ENCODE measurements at places on chromosomes 16 and 17.

DNA sequence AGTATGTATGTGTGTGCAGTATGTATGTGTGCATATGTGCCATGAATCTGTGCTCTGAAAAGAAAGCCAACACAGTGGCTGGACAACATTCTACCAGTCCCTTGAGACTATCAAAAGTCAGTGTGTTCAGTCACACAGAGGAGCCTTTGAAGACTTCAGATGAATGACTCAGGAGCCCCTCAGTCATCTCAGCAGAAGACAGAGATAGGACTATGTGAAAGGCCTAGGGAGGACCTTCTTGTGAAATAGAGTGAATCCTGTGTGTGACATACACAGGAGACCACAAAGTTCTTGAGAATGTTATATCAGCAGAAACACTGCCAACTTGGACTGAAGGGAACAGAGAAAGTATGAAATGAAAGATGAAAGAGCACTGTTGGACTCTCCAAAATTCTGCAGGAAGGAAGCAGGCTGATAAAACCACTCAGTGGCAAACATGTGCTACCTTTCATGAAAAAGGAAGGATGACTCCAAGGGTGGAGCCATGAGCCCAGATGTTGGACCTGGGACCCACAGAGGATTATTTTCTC, 108.4 kb downstream of the METRNL start:
- DNase-seq, result no peak

- no peak for DNase-seq
Measured at GRCh38 chr16:27843800-27844199, 219.7 kb downstream of the GSG1L start.

- DNase-seq, result no peak
Measured at GRCh38 chr16:79451196-79451816, 149.2 kb downstream of the MAF start.

- no peak for DNase-seq
Measured at GRCh38 chr16:23494188-23494587, 16.1 kb downstream of the GGA2 start.

- DNase-seq, result no peak
Measured at GRCh38 chr17:35790841-35791240, 4.6 kb downstream of the MMP28 start.

DNA sequence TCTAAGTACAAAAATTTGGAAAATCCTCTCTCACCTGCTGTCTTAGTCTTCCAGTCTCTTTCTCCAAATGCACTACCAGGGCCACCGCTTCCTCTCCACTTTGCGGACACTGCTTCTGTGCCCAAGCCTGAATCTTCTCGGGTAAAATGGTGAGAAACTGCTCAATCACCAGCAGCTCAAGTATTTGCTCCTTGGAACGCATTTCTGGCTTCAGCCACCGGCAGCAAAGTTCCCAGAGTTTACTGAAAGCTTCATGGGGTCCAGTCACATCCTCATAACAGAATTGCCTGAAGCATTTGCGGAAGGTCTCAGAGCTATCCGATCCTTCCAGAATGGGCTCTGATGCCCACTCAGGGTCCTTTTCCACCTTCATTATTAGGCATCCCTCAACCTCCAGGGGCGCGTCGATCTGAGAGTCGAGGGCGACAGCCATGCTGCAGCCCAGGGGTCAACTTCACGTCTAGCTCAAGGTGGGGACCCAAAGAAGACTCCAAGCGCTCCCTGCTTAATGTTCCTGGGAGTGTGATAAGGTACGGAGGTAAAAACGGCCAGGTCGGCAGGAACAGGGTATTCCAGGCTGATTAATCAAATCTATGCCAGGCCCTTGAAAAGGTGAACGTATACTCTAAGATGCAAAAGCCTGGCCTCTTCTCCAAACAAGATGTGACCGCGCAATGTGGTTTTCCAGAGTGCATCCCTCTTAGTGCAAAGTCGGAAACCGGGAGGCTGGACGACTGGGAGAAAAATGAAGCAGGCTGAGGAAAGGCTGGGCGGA, 763 bp downstream of the ZKSCAN2 start:
- DNase-seq, result peak; percentile 5

DNA sequence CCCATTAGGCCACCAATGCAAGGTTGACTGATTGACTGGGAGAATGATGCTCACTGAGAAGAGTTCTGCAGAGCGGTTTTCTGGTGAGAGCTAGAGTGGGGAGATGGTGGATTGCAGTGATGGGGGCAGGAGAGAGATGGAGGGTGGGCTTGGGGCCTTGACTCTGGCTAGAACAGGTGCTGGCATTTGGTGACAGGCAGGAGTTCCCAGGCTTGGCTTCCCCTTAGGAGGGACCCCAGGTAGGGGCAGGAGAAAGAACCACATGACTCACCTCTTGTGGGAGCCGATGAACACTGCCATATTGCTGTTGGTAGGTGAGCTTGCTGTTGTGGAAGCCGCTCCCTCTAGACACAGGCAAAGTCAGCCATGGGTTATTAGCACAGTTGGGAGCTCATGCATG, 8.0 kb downstream of the CD300LB start:
- DNase-seq, result no peak

GRCh38 chr17:82477934-82478333, 19.4 kb downstream of the NARF start:
- no peak for DNase-seq

DNA sequence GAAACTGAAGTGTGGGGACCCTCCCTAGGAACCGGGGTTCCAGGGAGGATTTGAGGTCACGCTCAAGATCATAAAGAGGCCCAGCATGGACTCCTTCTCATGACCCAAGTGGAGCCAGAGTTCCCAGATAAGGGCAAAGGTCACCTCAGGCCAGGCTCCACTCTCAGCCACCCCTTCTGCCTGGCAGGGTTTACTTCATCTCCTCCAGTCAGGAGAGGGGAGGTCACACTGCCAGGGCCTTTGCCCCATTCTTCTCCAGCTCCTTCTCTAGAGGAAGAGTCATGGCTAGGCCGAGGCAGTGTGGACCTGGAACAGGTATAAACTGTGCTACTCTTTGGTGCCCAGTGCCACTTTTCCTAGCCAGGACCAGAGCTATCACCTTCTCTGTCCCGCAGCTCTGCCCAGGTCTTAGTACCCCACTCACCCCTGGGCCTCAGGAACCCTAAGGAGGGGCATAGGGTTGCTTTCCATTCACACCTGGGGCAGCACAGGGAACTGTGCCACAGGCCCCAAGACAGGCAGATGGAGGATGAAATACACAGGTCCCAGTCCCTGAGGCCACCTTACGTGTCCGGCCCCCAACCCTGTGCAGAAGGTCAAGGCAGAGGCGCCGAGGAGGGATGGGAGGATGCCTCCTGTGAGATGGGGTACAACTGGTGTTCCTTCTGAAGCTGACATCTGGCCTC, 879 bp upstream of the ACSF2 start:
- DNase-seq, result no peak

- DNase-seq, result peak; percentile 76
Measured at GRCh38 chr16:679814-680624, at the start of gene STUB1. Gene STUB1 (plus strand): TSS chr16:680410. CDS start chr16:680526, 116 bp downstream.

- DNase-seq, result peak; percentile 17
Measured at GRCh38 chr16:56609463-56609921, 1.1 kb downstream of the MT2A start.

GRCh38 chr16:55120826-55121225, 190.2 kb downstream of the IRX5 start:
- DNase-seq, result no peak

GRCh38 chr17:65697661-65698060, 136.2 kb upstream of the AXIN2 start:
- DNase-seq, result no peak

GRCh38 chr16:4172070-4172469, 55.8 kb upstream of the ADCY9 start:
- DNase-seq, result no peak

DNA sequence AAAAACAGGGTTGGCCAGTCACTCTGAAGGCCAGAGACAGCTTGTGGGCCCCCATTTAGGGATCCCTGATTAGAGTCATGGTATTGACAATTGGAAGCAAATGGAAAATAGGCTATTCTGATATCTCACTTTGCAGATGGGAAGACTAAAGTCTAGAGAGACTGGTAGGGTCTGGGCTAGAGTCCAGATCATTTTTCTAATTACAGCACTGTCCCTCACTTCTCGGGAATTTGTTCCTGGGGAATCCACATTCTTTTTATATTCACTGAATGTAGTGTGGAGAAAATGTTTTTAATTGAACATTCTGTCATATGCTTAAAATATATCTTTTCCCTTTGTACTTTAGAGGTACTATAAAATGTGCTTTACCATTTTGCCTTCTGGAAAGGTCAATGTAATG, 1.1 kb downstream of the KATNIP start:
- DNase-seq, result no peak

- DNase-seq, result no peak
Measured at GRCh38 chr16:79712276-79712675, 111.7 kb upstream of the MAF start.
